Stimulated activated naive CD4-positive, alpha-beta T cell (primary cell): ENCODE measurements at places on chromosomes 2 and 18.

DNA sequence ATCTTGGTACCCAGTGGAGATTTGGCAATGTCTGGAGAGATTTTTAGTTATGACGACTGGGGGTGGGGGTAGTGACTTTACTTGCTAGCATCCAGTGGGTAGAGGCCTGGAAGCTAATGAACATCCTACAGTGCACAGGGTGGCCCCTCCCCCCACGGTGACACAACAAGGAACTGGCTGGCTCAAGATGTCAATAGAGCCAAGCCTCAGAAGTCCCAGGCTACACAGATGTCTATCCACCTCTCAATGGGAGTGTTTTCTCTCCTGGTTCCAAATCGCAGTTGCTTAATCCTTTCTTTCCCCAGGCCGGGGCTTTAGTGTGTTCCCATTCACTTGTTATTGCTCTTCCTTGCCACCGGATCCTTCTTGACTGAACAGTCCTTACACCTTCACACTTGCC lies 9.3 kb upstream of the CCBE1 start:
- no peak for DNase-seq

DNA sequence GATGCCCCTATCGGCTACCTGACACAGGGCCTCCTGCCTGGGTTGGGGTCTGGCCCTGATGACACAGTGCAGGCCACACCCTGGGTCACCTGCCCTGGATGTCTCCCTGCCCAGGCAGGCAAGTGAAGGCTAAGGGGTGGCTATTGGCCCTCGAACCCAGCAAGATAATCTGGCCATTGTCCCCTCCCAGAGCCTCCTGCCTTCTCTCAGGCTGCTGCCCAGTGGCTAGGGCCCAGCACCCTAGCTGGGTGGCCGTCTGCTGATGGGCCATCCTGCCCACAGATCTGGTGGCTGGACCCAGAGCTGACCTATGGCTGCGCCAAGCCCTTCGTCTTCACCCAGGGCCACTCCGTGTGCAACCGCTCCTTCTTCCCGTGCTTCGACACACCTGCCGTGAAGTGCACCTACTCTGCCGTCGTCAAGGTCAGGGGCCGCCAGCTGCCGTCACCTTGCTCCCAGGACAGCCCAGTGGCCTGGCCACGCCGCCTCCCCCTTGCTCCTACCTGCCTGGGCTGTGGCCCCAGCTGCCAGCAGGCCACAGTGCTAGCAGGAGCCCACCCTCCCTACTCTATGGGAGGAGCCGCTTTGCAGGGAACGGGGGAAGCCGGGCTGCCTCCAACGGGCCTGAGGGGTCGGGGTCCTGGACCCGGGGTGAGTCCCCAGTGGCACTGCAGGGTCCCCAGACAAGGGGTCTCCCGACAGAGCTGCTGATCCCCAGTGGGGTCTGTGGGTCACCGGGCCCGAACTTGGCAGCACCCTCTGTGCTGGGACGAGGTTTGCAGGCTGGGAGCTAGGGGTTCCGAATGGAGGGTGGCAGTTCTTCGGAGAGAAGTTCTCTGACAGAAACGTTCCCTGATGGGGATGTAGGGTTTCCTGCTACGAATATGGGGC lies 4.1 kb downstream of the RNPEPL1 start:
- DNase-seq: no peak

GRCh38 chr2:160222546-160223283 lies 22.6 kb upstream of the ITGB6 start:
- DNase-seq: no peak

GRCh38 chr2:207403141-207403540 lies 126.6 kb upstream of the CREB1 start:
- DNase-seq: no peak

- no peak for DNase-seq
Measured at GRCh38 chr18:56517761-56518160, 120.6 kb downstream of the TXNL1 start.

GRCh38 chr2:101003278-101003775 lies 1.2 kb downstream of the RPL31 start:
- DNase-seq: no peak

DNA sequence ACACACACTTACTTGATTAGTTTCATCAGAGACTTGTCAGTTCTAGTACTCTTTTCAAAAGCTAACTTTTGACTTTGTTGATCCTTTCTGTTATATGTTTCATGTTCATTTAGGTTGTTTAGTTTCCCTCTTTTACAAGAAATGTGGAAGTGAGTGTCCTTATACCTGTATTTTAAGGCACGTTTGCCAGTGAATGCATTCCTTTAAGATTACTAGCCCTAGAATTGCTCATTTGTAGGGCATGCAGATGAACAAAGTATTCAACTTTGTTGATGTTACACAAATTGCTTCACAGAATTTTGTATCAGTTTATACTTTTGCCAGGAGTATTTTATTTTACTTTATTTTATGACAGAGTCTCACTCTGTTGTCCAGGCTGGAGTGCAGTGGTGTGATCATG lies 6.3 kb downstream of the IL1RL2 start:
- no peak for DNase-seq

- no peak for DNase-seq
Measured at GRCh38 chr2:70724366-70724765, 43.6 kb downstream of the ADD2 start.

GRCh38 chr2:175062787-175063585 lies 57.8 kb upstream of the CHN1 start:
- DNase-seq: no peak

DNA sequence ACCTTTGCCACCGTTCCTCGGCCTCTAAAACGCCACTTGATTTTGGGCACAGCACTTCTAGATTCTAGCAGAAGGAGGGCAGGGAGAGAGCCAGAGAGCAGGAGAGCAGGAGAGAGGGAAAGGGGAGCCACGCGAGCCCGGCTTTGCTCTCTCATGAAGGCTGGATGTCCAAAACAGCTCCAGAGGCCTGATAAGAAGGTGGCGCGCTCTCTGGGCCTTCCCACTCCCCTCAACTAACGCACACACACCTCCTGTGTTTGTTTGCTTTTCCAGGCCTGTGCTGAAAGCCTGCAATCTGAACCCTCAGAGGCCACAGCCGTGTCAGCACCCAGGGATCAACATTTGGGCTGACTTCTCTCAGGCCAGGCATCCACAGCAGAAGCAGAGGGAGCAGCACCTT lies 184.8 kb upstream of the SOX11 start:
- DNase-seq: no peak

GRCh38 chr2:196551014-196551413 lies 88.5 kb upstream of the CCDC150 start:
- DNase-seq: no peak

DNA sequence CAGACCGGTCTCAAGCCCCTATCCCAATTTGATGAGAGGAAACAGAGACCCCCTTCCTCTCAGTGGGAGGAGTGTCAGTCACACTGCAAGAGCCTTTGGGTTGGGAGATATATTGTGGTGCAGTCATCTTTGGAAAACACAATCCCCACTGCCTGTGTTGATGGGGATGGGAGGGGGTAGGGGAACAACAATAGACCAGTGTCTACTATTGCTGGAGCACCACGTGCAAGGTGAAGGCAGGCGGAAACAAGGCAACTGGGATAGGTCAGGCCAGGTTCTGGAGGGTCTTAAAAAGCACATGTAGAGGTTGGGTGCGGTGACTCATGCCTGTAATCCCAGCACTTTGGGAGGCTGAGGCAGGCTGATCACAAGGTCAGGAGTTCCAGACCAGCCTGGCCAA lies 127.9 kb downstream of the ZFP36L2 start:
- DNase-seq: no peak

GRCh38 chr2:119289093-119289492 lies 65.5 kb downstream of the STEAP3 start:
- no peak for DNase-seq

DNA sequence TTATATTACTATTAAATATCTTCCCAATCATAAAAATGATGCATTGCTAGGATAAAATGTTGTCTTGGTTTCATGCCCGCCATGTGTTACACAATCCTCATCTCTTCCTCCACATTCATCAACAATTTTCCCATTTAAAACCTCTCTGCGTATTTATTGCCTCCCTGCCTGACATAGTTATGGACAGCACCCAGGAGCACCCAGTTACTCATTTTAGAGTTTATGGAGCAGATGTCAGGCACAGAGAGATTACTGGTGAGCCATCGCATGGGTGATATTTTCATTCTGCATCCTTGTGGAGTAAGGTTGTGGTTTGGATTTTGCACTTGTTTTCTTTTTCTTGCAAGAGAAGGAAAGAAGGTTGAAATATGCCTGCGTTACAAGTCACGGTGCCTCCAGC lies 116.7 kb upstream of the NPAS2 start:
- DNase-seq: no peak

DNA sequence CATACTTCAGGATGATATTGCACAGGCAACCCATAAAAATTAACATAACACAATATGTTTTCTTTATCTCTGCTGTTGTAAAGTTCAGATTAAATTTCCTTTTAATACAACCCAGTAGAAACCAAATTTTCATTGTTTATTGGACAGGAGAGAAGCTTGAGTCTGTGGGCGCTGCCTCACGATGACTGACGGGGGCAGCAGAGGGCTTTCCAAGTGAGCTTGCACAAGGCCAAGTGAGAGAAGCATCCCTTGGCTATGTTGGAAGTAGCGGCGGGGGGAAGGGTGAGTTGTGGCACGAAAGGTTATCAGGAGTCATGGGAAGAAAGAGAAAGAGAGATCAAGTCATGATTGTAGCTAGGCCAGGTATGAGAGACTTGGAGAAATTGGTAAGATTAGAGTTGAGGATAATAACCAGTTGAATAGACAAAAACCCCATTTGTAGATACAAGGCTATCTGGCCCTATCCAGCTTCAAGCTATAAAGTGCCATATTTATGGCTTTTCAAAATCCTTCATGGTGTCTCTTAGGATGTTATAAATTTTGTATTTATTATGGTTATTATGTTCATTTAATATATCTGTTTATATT lies 413.7 kb upstream of the FAM98A start:
- DNase-seq: no peak

DNA sequence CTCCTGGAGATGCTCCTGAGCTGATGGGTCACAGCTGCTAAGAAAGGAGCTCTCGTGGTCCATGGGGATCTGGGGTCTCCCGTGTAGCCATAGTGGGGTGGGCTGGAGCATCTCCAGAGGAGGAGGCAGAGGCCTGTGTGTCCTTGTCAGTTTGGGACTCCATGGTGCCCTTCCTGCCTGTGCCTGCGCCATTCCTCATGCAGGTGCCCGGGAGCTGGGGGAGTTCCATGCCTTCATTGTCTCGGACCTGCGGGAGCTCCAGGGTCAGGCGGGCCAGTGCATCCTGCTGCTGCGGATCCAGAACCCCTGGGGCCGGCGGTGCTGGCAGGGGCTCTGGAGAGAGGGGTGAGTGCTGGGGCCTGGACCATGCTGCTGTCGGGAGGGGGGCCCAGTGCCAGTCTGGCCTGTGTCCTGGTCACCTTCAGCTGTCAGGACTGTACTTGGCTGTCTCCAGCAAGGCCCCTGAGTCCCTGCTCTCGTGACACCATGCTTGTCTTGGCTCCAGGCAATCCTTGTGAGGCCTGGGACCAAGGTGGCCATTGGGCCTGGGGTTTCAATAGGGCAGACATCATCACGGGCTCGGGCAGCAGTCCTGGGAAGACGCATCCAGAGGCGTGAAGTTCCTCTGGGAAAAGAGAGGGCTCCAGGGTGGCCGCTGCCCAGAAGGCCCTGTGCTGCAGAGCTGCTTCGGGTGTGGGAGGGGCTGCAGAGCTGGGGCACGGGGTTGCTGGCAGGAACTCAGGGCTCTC lies 7.3 kb downstream of the CAPN10 start:
- DNase-seq: no peak

GRCh38 chr2:175742367-175742766 lies 259.7 kb downstream of the LNPK start:
- no peak for DNase-seq

DNA sequence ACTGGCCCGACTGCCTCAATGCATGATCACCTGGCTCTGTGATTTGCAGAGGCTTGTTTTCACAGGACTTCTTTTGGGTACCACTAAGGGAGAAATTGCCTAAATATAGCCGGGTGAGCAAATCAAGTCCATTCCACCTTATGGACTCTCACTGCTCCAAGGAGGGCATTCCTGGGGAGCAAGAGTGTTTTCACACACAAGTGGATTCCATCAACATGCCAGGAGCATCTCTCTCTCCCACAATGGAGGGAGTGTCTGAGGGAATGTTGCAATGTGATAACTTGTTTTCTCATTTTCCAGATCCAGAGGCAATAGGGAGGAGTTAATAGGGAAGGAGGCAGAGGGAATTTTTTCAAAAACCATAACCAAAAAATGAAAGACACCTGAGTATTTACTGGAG lies 250.7 kb downstream of the SATB2 start:
- no peak for DNase-seq

DNA sequence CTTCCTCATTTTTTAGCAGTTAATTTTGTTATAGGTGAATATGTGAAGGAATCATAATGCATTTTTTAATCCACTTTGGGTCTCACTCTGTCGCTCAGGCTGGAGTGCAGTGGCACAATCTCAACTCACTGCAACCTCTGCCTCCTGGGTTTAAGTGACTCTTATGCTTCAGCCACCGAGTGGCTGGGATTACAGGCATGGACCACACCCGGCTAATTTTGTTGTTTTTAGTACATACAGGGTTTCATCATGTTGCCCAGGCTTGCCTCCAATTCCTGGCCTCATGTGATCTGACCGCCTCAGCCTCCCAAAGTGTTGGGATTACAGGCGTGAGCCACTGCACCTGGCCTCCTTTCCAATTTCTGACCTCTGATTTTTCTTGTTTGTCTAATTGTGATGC lies 17.7 kb downstream of the SCYGR5 start:
- no peak for DNase-seq

GRCh38 chr2:148623086-148623485 lies 21.5 kb upstream of the EPC2 start:
- DNase-seq: no peak

- no peak for DNase-seq
Measured at GRCh38 chr2:23530909-23531276, 145.9 kb downstream of the KLHL29 start.

- no peak for DNase-seq
Measured at GRCh38 chr2:225270861-225271260, 128.6 kb upstream of the NYAP2 start.

- DNase-seq: no peak
Measured at GRCh38 chr2:230472621-230473018, 56.6 kb downstream of the SP100 start.

GRCh38 chr2:28395334-28396061 lies 2.8 kb downstream of the FOSL2 start:
- DNase-seq: no peak

GRCh38 chr2:68719912-68720311 lies 14.7 kb upstream of the ARHGAP25 start:
- no peak for DNase-seq

DNA sequence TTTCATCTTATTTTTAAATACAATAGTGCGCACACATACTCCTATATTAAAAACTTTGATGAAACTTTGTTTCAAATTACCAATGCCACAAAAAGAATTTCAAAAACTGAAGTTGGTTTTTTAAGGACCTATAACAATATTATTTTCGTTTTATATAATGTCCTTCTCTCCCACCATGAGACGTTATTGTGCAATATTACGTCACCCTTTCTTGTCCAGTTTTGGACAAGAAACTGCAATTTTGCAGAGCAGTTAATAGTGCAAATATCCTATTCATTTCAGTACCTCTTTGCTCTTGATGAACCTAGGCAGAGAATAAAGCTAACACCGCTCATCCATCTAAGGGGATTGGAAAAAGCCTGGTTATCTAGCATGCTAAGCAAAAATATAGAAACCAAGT lies 9.7 kb upstream of the ZNF516 start:
- no peak for DNase-seq
